ENCODE measurements at places on chromosomes 4 and X. TPM values are rescaled to one million over a fixed set of nuclear protein-coding genes. Genes with fewer than 3 reads are reported as not detected.

MAGEC2 gene
- total RNA-seq: not detected

DNA sequence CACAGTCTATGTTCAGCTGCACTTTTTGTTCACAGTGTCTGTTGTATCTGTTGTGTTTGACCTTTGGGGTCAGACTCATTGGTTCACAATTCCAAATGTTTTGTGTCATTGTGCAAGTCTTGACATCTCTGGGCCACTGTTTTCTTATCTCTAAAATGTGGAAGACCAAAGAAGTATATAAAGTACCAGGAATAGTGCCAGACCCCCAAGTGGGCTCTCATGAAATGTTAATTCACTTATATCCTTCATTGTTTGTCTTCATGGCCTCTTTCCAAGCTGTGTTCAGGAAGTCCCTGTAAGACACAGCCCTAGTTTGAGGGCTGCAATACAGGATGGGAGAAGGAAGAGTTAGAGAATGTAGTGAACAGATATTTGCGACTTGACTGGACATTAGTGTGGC lies 468.3 kb upstream of the BOD1L1 start:
- H3K4me1 ChIP-seq: no peaks in the 10 kb centered on the region
- no peak for DNase-seq
- no peaks in the 10 kb centered on the region for H3K36me3 ChIP-seq
- no peak overlapping the region for H3K4me3 ChIP-seq
- no peak overlapping the region for H3K27ac ChIP-seq

DNA sequence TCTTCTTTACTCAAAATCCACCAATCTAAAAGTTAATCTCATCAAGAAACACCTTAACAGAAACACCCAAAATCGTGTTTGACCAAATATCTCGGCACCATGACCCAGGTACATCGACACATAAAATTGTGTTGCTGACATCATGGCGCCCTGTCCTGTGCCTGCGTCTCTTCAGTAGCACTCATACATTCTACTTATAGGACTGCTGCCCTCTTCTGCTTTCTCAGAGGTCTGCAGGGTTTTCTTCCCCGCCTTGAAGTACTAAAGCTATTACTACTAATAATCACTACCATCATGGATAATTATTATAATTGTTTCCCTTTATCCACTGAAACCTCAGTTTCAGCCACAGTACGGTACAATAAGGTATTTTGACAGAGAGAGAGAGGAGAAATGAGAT lies 1403.1 kb upstream of the TENM3 start:
- H3K27ac ChIP-seq: no peak overlapping the region
- H3K4me3 ChIP-seq: no peak overlapping the region
- H3K27me3 ChIP-seq: no peaks in the 10 kb centered on the region
- H3K36me3 ChIP-seq: no peaks in the 10 kb centered on the region
- no peaks in the 10 kb centered on the region for H3K4me1 ChIP-seq

- no peaks in the 10 kb centered on the region for H3K36me3 ChIP-seq
- H3K27me3 ChIP-seq: no peaks in the 10 kb centered on the region
- H3K27ac ChIP-seq: no peak overlapping the region
- no peak overlapping the region for H3K4me3 ChIP-seq
- no peak for DNase-seq
Measured at GRCh38 chr4:73308286-73308685, 49.7 kb upstream of the ANKRD17 start.

MAGEA9B gene
- total RNA-seq: not detected

DNA sequence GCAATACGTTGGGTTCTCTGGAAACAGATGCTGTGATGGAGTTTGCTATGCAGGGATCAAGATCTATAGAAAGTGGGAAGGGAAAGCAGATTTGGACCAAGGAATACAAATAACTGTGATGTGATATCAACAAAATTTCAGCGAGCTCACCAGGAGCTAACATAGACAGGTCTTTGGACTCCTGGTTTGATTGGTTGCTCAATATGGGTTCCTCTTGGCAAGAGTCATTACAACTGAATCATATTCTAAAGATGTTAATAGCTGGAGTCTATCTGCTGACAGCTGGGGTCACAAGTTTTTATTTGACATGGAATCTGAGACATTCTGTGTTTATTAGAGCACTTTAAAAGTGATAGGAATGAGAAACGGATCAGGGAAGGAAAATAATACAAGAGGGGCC lies 637.6 kb upstream of the GNPDA2 start:
- H3K27ac ChIP-seq: no peak overlapping the region
- DNase-seq: no peak
- H3K27me3 ChIP-seq: no peaks in the 10 kb centered on the region

SOWAHD gene
- total RNA-seq: not detected

DNA sequence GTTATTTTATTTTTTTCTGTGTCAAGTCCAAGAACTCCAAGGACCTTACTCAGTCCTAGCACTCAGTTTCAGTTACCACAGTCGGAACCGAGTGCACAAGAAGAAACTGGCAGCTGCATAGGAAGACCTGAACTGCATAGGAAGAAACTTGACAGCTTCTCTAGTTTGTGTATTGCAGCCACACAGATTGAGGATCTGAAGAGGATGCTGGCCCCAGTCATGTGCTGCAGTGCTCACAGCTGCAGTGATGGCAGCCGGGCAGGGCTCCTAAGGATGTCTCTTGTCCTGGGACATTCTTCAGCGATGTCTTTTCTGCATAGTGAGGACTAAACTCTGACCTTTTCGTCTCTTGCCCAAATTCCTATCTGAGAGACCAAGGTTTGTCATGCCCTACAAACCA lies 261.2 kb downstream of the STIM2 start:
- H3K36me3 ChIP-seq: no peaks in the 10 kb centered on the region
- H3K27ac ChIP-seq: no peak overlapping the region
- DNase-seq: no peak
- H3K4me1 ChIP-seq: no peaks in the 10 kb centered on the region

All from activated CD8-positive, alpha-beta T cell treated with anti-CD3 and anti-CD28 coated beads for 36 hours (primary cell).